ENCODE measurements at places on chromosomes 1 and 21.
A peak's percentile ranks its signal among the peaks of the same experiment; 100 is the strongest.

- no peak for DNase-seq
Measured at GRCh38 chr21:44820851-44821250, 3.0 kb upstream of the SUMO3 start.

DNA sequence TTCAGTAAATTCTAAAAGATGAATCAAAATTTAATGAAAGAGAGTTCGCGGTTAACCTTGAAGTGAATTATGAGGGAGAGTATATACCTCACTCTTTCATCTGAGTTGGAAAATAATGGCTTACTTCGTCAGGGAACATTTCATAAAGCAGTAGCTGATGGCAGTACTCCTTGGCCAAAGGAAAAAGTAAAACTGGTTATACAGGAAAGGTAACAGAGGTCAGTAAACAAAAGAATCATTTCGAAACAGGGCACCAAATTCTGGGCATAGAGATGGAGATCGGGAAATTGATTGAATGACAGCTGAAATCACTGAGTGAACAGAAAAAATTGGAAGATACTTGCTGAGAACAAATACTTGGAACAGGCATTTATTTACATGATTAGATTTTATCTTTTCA is 199.0 kb downstream of the OLFM3 start:
- DNase-seq, result no peak

- no peak for DNase-seq
Measured at GRCh38 chr1:57252597-57253294, 171.1 kb downstream of the DAB1 start.

- DNase-seq, result no peak
Measured at GRCh38 chr1:30634507-30634906, 88.9 kb downstream of the MATN1 start.

GRCh38 chr1:111980686-111981085 is 8.8 kb downstream of the KCND3 start:
- DNase-seq, result no peak

- DNase-seq, result no peak
Measured at GRCh38 chr1:101431956-101432510, 195.2 kb downstream of the S1PR1 start.

DNA sequence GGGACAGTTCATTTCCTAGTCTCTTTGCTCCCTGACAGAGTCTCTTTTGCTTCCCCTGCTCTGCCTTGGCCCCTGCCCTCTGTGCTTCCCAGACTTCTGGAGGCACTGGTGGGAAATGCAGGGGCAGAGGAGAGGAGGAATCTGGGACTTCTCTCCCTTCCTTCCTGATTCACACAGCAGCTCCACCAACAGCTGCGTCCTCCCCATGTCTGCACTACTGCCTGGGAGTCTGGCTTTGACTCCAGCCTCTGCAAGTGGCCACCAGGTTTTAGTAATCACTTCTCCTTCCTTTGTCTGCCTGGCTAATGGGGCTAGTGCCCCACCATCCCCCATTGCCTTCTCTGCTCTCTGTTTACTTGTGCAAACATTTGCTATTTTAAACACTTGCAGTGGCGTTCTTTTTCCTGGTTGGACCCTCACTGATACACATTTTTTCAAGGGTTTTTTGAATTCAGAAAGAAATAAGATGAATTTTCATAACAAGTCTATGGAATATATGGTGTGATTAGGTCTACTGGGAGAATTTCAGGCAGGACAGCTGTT is 21.9 kb downstream of the FASLG start:
- DNase-seq, result no peak

GRCh38 chr21:45453308-45453950 is 48.5 kb downstream of the COL18A1 start:
- DNase-seq, result no peak

DNA sequence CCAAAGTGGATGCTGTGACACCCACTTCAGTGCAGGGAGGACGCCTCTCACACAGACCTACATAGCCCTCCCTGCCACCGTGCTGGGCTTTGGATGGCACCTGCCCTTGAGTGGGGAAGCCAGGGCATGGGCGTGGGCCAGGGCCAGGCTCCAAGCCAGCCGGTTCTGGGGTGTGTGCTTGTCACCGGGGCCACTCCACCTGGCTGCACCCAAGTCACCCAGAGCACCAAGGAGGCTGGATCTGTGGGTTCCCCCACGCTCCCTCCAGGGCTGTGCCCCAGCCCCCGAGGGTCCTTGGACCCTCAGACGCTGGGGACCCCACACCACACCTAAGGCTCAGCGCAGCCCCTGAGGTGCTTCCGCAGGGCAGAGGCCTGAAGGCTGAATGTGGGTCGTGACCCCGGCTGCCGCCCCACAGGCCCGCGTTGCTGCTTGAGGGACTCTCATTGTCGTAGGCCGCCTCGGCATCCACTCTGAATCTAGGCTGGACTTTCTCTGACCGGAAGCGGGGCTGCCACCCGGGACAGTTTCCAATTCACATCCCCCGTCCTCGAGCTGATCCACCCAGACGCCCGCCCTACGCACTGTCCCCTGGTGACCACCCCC is 1.5 kb downstream of the MXRA8 start:
- DNase-seq, result no peak

DNA sequence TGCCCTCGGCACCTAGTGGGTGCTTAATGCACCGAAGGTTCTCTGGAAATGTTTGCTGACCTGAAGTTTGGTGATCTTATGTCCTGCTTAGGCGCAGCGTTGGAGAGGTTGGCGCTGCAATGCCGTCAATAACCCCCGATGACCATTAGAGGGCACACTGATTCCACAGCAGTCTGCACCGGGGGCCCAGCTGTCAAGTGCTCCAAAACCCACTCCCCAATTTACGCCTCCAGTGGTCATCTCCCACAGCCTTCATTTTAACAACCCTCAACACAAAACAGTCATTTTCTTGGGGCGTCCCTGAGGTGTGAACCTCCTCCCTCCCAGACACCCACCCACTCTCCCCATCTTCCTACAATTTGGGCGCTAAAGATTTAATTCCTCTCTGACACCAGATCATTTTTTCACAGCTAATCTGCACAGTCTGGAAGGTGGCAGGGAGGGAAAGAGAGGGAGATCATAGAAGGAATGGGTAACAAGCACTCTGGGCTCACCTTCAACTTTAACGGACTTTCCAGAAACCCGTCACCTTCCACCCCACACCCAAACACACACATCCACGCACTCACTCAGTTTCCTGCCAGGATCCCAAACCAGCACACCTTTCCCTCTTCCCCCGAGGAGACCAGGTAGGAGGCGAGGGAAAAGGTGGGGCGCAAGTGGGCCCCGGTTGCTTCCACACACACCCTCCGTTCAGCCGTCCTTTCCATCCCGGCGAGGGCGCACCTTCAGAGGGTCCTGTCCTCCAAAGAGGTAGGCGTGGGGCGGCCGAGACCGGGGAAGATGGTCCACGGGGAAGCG is 570 bp upstream of the NPR1 start:
- peak; percentile 21 for DNase-seq

GRCh38 chr1:178692564-178693327 is 32.3 kb upstream of the RALGPS2 start:
- no peak for DNase-seq

DNA sequence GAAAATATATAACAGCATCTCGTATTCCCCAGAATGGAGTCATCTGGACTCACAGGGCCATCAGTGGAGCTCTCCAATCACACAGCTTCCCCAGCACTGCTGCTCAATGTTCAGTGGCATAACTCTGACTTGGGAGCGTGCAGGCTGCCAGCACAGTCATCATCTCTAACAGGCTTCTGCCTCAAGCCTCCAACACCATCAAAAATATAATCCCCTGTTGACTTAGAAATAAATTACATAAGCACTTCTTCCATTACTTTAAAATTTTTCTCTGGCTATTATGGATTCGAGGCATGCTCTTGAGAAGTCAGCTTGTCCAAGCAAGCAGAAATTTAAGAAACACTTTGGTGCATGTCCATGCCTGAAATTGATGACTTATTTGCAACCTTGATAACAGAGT is 6.2 kb downstream of the DUSP23 start:
- no peak for DNase-seq

- DNase-seq, result no peak
Measured at GRCh38 chr1:247385283-247385682, 30.7 kb upstream of the NLRP3 start.

- peak; percentile 12 for DNase-seq
Measured at GRCh38 chr1:6889875-6890480, 104.7 kb downstream of the CAMTA1 start.

GRCh38 chr1:1291548-1292441 is 11.6 kb downstream of the SCNN1D start:
- peak; percentile 56 for DNase-seq

DNA sequence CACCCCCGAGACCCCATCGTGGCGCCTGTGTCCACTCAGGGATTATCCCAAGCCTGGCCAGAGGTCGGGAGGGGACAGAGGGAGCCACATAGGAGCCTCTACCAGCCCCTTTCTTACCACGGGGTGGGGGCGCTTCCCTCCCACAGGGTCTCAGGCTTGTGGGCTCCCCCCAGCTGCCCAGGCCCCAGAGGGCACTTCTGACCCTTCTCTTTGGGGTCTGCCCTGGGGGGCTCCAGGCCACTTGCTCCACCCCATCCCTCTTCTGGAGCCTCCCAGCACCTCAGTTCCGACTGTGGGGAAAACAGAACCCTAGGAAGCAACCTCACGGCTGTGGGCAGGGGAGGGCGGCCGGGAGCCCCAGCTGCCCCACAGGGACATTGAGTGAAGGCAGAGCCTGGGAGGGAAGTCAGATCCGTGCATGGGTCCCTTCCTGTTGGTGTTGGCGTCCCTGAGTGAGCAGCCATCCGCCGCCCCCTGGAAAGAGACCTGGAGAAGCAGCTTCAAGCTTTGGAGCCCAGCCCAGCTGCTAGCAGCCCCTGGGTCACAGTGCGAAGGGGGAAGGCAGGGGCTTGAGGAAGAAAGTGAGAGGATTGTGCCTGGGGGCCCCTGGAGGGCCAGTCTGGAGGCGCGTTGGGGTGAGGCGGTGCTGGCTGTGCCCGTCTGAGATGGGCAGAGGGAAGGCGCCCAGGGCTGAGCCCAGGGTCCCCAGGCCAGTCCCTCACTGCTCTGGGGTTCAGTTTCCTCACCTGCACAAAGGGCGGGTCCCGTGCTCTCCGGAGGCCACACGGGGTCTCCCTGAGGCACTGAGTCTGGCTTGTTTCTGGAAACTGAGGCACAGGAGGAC is 22.1 kb downstream of the RRP1 start:
- DNase-seq, result no peak

DNA sequence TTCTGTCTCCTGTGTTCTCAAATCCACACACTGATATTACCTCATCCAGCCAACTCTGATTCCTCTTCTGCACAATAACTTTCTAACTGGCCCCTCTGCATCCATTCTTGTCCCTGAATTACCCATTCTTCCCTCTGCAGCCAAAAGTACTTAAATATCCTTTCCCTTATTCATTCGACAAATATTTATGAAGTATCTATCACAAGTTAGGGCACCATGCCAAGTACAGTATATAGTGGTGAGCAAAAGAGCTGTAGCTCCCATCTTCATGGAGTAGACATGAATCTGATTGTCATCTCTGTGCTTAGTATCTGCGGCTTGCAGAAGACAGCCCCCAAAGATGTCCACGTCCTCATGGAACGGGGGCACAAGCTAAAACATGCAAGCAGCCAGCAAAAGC is 316.8 kb downstream of the SETD4 start:
- DNase-seq, result no peak

DNA sequence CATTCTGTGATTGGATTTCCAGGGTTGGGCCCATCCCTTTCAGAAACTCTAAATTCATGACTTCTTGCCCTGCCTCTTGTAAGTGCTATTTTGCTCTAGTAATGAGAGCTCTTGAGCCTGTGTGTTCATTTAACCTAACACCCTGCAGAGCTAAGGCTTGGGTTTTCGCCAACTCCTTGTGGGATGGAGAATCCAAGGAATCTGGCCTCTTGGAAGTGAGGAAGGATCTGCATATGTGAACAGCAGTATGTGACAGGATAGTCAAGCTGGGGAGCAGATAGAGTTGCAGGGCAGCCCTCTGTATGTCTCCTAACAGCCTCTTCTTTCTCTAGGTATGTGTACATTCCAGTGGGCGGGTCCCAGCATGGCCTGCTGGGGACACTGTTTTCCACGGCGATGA is 258.9 kb downstream of the HHAT start:
- DNase-seq, result no peak

GRCh38 chr1:83897516-83897915 is 101.4 kb downstream of the TTLL7 start:
- no peak for DNase-seq

Measured in effector memory CD8-positive, alpha-beta T cell (primary cell).